Activated T-cell treated with anti-CD3 and anti-CD28 coated beads, Interleukin-2, amount 50 U/mL, for 24 hours (primary cell): ENCODE measurements at places on chromosomes 13 and 19.

DNA sequence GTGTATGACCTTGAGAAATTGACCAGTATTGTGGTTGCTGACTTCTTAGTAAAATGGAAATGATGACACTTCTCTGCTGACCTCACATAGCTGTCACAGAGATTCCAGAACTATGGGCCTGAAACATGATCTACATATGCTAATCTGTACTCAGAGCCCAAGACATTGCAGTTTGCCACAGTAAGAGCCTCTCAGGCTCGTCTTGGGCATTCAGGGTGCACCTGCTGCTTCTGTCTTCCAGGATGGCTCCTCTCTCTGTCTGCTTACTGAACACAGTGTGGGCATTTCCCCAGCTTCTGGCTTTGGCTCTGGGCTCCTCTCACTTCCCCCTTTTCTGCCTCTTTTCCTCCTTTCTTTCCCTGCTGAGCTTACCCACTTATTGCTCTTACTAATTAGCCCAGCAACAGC, 22.3 kb upstream of the SLC46A3 start:
- no peak for DNase-seq

GRCh38 chr13:53038993-53039392, 10.4 kb downstream of the OLFM4 start:
- no peak for DNase-seq

DNA sequence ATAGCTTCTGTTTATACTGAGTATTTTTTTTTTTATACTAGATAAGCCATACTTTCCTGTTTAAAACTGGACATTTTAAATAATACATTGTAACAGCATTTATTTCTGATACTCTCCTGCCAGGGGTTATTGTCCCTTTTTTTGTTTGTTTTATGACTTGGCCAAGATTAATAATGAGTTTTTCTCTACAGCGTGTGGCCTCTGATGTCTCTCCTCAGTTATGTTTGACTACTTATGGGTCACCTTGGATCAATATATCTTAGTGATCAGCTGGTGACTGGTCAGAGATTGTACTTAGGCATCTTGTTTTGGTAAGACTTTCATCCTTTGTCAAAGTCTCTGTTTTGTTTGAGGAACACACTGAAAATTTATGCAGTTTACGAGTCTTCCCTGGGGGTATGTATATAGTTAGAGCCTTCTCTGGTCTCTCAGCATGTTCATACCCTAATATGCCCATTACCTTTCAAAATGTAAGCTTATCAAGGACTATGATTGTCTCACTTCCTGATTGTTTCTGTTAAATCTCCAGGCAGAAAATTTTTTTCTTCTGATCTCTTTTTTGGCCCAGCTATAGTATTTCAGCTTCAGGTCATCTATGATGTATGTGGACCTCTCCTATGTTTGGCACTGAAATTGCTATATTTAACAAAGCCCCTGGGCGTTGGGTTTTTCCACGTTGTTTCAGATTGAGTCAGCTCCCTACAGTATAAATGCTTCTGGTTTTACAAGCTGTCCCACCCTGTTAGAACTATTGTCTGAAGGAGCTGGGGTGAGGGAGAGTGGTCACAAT, 87.9 kb downstream of the URI1 start:
- DNase-seq = no peak

DNA sequence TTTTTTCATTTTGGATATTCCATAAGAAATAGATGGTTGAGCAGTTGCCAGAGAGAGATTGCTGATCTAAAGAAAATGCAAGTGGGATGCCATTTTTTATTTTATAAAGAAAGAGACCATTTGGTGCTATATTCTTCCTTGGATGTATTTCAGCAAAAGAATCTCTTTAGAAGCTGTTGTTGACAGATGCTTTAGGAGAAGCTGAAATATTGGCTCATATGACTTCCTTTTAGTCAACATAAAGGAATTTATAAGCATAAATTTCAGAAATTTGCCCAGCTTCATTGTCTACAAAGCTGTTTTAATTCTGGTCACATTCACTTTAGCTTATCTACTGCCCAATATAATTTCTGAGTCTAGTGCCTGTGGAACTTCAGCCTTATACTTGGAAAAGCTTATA, 36.9 kb downstream of the POLR1D start:
- no peak for DNase-seq

DNA sequence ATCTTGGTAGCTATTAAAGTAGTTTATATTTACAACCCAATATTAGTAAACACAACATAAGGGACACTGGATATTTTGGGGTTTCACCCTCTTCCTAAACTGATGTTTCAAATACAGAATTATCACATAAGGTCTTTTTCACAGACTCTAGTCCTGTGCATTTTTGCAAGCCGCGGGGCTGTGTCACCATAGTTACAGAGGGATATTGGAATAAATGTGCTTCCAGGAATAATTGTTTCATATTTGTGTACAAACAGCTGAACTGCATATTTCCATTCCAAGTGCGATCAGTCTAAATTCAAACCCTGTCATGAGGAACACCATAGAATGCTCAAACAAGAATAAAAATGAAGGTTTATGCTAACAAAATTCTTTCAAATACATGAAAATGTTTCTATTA, 762.5 kb upstream of the ARGLU1 start:
- DNase-seq = no peak

DNA sequence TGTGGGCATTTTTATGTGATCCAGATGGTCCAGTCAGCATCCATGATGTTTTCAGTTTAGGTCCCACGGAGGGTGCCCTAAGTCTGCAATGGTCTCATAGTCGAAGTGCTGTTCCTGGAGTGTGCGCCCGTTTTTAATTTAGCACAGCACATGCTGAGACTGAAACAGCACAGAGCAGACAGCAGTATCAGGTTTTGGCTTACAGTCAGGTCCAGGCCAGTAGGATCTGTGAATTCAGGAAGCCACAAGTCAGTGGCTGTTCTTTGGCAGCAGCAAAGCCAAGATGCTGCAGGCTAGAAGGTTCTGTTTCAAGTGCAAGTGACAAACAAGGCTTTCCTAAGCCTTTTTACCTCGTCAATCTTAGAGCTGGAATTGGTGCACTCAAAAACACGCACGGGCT, 18.3 kb downstream of the FBXO27 start:
- DNase-seq = no peak

GRCh38 chr13:98665638-98665995, 86.9 kb downstream of the SLC15A1 start:
- no peak for DNase-seq

- DNase-seq = no peak
Observed at GRCh38 chr19:56312342-56312741, 2.3 kb downstream of the ZSCAN5A start.

- no peak for DNase-seq
Observed at GRCh38 chr13:22262001-22262885, 591.4 kb downstream of the FGF9 start.

DNA sequence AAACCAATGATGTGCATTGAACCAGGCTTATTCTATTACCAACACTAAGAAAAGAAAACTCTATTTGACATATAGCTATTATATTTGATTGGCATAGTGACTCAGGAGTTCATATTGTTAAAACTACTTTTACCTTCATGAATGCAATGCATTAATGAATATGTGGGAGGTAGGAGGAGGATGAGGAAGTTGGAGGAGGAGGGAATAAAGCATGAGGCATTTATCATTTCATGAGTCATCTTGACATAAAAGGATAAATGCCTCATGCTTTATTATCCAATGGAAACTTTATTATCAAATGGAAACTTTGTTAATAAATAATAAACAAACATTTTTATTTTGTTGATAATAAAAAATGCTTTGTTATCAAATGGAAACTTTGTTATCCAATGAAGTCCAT, 116.5 kb downstream of the SPRY2 start:
- DNase-seq = no peak

- no peak for DNase-seq
Observed at GRCh38 chr19:55101261-55101660, 16.2 kb downstream of the PPP1R12C start.

- peak; percentile 94 for DNase-seq
Observed at GRCh38 chr19:45478454-45479238, 10.8 kb downstream of the FOSB start.

GRCh38 chr19:16877581-16877980, 11.2 kb upstream of the F2RL3 start:
- DNase-seq = no peak

DNA sequence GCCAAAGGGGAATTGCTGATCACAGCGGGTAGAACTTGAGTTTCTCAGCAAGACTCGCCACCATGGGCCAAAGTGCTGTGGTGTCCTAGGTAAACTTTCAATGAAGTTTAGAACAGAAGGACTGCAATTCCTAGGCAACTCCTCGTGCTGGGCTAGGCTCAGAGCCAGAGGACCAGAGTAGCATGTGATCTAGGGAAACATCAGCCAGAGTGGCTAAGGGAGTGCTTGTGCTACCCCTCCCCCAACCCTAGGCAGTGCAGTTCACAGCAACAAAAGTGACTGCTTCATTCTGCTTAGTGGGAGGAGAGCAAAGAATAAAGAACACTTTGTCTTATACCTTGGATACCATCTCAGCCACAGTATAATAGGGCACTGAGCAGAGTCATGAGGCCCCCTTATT, 1658.6 kb upstream of the MIR17HG start:
- DNase-seq = no peak

DNA sequence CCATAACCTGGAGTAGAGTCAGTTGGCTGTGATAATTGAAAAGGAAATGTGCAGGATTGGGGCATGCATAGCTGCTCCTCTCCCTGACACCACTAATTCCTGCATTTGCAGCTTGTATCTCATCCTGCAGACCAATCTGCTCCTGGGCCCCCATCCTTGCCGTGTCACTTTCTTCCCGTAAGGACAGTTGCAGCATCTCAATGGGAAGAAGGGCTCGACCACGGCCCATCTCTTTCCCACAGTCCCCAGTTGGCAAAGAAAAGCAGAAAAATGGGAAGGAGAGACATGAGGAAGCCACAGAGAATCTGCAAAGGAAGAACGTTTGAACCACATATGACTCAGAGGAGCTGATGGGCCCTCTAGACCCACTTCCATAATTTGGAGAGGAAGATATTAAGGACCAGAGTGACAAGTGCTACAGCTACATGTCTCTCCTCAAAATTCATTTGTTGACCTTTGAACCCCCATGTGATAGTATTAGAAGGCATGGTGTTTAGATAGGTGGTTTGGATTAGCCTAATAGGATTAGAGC, 1.8 kb upstream of the SIGLEC12 start:
- no peak for DNase-seq

- DNase-seq = no peak
Observed at GRCh38 chr19:36898422-36898821, 17.7 kb downstream of the ZNF829 start.

DNA sequence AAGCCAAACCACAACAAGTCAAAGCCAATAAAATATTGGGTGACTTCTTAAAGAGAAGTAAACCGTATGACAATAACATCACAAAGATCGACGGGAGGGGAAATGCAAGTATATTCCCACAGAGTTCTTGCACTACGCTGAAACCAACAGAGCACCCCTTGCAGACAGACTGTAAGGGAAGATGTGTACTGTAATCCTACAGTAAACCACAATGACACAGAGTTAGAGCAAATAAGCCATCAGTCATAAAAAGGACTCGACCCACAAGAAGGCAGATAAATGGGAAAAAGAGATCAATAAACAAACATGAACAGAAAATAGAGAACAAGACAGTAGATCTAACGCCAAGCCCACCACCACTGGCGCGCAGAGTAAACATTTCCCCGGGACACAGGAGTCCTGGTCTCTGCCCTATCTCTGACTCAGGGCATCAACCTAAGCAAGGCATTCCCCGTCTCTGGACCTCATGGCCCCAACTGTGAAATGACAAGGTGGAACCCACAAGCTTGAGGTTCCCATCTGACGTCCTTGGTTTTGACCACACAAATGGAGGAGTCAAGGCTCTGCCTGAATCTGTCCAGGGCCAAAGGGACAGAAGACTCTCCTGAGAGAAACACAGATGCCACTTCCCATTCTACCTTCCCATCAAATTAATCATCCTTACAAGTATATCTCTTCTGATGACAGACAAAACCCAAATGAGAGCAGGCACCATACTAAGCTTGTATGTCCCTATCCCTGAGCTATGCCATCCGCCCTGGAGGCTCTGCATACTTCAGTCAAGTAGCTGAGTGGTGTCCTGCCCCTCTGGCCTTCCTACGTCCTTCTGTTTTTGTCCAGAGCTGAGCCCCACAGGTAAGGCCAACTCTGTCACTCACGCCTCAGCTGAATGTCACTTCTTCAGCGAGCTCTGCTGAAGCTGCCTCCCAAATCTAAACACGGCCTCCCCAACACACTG, 15.0 kb downstream of the SAFB2 start:
- no peak for DNase-seq

- no peak for DNase-seq
Observed at GRCh38 chr13:71591374-71591773, 275.6 kb downstream of the DACH1 start.

GRCh38 chr13:36453516-36453915, 21.2 kb downstream of the CCNA1 start:
- DNase-seq = no peak

DNA sequence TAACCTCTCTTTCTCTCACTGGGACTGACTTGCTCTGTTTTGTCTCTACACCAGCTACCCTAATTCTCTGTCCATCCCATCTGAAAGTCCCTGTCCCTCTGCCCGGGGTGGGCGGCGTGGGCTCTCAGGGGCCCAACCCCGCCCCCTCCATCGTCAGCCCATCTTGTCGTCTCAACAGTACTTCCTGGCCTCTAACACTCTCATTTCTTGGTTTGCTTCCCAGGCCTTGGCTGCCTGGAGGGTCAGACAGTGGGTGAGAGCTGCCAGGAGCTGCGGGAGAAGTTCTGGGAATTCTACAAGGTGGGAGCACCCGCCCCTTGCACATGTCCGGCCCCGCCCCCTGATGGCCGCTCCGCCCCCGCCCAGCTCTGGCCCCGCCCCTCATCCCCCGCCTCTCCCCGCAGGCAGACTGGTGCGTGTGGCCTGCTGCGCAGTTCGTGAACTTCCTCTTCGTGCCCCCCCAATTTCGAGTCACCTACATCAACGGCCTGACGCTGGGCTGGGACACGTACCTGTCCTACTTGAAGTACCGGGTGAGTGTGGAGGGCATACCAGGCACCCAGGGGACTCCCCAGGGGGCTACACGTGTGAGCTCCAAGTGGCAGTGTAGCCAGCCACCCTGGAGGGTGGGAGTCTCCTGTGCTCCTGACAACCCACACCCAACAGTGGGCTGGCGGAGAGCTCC, 1.7 kb downstream of the MPV17L2 start:
- DNase-seq = peak; percentile 58

DNA sequence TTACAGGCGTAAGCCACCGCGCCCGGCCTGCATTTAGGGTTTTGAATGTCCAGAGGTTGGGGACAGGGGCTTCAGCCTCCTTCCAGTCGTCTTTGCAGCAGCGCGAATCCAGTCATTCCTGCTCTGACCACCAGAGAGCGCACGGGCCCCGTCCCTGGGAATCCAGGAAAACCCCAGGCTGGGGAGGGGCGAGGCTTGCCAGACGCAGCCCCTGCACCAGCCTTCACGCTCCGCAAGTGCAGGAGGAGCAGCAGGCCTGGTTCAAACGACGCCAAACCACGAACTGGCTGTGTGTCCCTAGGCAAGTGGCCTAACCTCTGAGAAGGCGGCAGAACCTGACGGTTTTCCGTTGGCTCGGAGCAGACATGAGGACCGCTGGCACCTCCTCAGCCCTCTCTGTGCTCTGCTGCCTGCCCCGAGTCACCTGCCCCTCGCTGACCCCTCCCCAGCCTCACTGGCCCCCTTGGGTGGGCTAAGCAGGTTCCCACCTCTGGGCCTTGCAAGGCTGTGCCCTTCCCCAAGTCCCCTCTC, 2.0 kb upstream of the RNF126 start:
- peak; percentile 89 for DNase-seq
